Activated effector memory CD4-positive, alpha-beta T cell treated with anti-CD3 and anti-CD28 coated beads, Interleukin-2, amount 50 U/mL, for 16 hours (primary cell): ENCODE measurements at places on chromosomes 6 and 20.

DNA sequence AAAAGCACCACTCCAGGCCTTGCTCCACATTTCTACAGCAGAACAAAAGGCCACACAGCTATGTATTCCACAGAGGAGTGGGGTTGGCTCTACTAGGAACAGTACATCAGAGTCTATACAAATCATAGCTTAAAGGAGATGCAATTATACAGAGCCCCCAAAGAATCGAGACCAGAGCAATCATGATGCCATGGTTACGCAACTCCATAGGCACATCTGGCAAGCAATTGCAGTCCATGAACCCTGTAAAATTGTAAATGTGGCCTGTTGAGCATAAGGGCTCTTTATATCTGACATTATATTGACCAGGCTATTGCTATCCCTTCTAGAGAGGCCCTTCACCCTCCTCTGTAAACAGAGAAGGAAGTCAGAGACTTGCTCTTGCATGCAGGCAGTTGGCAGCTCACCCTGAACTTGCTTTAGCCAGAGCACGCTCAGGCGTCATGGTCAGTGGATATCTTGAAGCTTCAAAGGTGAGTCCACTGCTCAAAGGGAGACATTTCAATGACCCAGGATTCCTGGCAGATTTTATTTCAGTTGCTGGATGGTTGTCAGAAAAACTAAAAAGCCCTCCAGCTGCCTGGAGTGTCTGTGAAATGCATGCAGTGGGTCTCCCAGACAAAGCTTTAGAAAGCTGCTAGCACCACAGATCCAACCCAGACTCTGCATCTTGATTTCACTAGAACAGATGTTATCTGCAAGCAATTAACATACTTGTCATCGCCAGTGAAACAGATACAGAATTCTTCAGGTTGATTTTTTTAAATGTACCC lies 357.2 kb downstream of the CENPW start:
- DNase-seq: no peak

DNA sequence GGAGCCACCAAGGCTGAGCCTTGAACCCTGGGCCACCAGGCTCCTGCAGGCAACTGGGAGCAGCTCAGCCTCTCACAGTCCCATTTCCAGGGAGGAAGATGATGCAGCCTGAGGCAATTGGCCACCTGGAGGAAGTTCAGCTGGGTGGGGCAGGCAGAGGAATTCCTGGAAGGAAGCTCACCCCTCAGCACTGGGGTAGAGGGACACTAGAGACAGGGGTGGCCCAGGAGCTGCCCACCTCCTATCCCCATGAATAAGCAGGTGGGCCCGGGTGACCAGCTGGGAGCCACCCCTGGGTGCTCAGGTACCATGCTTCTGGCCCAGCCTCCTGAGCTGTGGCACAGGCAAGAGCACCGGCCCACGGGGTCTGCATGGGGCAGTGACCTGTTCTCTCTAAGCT lies 3.6 kb upstream of the HSPA12B start:
- no peak for DNase-seq

GRCh38 chr6:142669471-142670351 lies 275.3 kb downstream of the HIVEP2 start:
- DNase-seq: no peak

DNA sequence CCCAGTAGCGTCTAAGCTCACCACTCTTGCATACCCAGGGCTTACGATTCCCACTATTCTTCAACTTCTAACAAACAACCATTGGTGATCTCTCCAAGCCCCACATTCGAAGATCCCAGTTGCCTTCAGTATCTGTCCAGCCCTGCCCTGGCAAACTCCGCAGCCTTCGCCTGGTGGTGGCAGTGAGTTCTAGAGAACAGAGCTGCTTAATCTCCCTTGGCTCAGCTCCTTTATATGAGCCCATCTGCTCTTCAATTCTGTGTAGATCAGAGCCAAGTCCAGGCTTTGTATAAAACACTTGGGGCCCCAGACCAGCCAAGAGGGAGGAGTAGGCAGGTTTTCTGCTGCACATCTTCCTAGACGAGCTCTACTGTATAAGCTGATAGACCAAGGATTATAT lies 193.3 kb downstream of the PHACTR1 start:
- no peak for DNase-seq
